ENCODE measurements at places on chromosomes 1 and 21. TPM values are rescaled to one million over a fixed set of nuclear protein-coding genes. Genes with fewer than 3 reads are reported as not detected.

The DUSP12 gene
- 53.0 TPM for total RNA-seq

The PSMA5 gene
- total RNA-seq, result 107 TPM

The PTPRC gene
- not detected for total RNA-seq

The PGBD5 gene
- total RNA-seq, result 0.68 TPM

The OR2L5 gene
- not detected for total RNA-seq

The NTMT2 gene
- total RNA-seq, result not detected

The COL24A1 gene
- total RNA-seq, result 0.03 TPM

The SPRR2E gene
- not detected for total RNA-seq

The LEMD1 gene
- not detected for total RNA-seq

The AMIGO1 gene
- 1.1 TPM for total RNA-seq

The OR2T34 gene
- not detected for total RNA-seq

The CYP4B1 gene
- total RNA-seq, result not detected

The LCK gene
- total RNA-seq, result not detected

The B3GALT5 gene
- total RNA-seq, result 0.24 TPM

The CAMK2N1 gene
- total RNA-seq, result 36.9 TPM

The CFHR3 gene
- 0.10 TPM for total RNA-seq

The KCNN3 gene
- 0.02 TPM for total RNA-seq

The FCGR3B gene
- not detected for total RNA-seq

The KCNE2 gene
- total RNA-seq, result not detected

The NUDT4B gene
- total RNA-seq, result 0.35 TPM

All from A549 treated with CORT108297 at 1 μM for 4 hours (cell line).